ENCODE measurements at places on chromosomes 6 and 20.

- no peak for DNase-seq
Observed at GRCh38 chr20:36104244-36104643, 50.3 kb upstream of the EPB41L1 start.

DNA sequence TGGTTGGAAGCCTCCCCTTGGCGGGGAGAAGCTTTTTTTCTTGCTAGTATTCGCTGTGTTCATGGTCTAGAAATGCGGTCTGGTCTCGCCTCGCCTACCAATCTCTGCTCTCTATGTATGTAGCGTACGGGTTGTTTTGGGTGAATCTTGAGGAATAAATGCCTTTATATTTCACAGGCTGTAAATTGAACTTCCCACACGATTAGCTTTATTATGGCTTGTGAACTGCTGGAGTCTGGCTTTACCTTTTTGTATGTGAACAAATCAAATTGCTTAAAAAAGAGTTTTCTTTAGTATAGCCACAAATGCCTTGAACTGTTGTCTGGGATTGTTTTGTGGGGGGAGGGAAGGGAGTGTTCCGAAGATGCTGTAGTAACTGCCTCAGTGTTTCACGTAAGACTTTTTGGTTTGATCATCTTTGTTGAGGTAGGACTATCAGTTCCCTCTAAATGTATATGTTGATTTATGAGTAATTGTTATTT lies 2.2 kb downstream of the INSM1 start:
- no peak for DNase-seq

DNA sequence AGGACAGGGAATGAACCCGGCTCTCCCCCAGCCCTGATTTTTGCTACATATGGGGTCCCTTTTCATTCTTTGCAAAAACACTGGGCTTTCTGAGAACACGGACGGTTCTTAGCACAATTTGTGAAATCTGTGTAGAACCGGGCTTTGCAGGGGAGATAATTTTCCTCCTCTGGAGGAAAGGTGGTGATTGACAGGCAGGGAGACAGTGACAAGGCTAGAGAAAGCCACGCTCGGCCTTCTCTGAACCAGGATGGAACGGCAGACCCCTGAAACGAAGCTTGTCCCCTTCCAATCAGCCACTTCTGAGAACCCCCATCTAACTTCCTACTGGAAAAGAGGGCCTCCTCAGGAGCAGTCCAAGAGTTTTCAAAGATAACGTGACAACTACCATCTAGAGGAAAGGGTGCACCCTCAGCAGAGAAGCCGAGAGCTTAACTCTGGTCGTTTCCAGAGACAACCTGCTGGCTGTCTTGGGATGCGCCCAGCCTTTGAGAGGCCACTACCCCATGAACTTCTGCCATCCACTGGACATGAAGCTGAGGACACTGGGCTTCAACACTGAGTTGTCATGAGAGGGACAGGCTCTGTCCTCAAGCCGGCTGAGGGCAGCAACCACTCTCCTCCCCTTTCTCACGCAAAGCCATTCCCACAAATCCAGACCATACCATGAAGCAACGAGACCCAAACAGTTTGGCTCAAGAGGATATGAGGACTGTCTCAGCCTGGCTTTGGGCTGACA lies 28.8 kb upstream of the ZBP1 start:
- DNase-seq, result no peak

- no peak for DNase-seq
Observed at GRCh38 chr6:119297049-119297448, 52.5 kb downstream of the MAN1A1 start.

GRCh38 chr6:149229096-149229495 lies 88.4 kb upstream of the TAB2 start:
- DNase-seq, result no peak

Measured in glutamatergic neuron (in vitro differentiated cells).